ENCODE measurements at places on chromosomes 13 and 19.

DNA sequence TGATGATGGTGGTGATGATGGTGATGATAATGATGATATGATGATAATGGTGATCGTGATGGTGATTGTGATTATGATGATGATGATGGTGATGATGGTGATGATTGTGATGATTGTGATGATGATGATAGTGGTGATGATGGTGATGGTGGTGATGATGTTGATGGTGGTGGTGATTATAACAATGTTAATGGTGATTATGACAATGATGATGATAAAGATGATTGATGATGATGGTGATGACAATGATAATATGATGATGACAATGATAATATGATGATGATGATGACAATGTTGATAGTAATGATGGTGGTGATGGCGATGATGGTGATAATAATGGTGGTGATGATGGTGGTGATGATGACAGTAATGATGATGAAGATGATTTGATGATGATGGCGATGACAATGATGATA lies 34.1 kb upstream of the ZNF536 start:
- no peak for DNase-seq

DNA sequence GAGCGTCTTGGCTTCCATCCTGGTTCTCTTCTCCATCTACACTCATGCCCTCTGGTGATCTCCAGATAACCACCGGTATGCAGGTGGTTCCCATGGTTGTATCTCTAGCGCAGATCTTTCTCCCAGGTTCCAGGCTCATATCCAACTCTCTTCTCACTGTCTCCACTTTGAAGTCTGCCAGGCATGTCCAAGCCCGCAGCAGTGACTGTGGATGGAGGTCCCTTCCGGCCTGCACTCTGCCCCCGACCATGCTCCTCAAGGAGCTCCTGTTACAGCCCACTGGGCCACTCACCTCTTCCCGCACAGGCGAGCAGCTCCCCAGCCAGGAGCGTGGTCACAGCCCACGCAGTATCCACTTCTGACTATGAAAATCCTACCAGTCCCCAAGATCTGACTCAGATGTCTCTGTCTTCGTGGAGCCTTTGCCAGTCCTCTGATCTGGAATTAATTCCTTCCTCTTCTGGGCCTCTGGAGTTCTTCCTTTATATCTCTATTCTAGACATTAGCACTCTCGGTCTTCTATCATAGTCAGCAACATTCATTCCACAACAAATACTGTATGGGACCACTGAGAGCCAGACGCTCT lies 100.2 kb downstream of the TEX26 start:
- no peak for DNase-seq

DNA sequence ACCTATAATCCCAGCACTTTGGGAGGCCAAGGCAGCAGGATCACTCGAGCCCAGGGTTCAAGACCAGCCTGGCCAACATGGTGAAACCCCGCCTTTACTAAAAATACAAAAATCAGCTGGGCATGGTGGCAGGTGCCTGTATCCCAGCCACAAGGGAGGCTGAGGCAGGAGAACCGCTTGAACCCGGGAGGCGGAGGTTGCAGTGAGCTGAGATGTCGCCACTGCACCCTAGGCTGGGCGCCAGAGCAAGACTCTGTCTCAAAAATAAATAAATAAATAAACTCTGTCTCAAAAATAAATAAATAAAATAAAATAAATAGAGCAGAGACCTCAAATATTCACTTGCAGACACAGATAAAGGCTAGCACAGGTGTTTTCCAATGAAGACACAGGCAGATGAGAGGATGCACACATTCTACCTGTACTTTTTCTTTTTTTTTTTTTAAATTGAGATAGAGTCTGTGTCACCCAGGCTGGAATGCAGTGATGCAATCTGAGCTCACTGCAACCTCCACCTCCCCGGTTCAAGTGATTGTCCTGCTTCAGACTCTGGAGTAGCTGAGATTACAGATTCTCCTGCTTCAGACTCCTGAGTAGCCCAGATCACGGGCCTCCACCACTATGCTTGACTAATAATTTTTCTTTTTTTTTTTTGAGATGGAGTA lies 2.7 kb upstream of the RPS16 start:
- DNase-seq, result no peak

DNA sequence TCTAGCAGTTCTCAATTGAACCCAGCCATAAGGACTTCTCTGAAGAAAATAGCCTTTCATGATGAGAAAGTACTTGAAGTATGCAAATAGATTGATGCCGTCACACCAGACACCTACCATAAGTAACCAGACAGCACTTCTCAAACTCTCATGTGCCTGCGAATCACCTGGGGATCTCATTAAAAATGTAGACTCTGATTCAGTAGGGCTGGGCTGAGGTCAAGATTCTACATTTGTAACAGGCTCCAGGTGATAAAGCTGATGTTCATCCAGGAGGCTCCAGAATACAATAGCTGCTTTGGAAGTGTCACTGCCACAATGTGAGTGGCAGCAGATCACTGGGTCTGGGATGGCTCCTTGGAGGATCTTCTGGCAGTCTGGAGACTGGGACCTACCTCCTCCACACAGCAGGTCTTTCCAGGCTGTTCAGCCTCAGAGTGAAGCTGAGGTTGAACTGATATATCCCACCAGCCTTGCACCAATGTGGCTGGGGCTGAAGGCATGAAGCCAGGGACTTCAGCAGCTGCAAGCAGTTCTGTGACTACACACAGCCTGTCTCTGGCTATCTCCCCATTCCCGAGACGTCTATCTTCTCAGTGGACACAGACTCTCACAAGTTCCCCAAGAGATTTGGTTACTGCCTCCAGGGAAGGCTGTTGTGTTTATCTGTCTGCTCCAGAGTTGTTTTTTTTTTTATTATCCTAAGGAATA lies 9.1 kb downstream of the MBNL2 start:
- DNase-seq, result no peak

DNA sequence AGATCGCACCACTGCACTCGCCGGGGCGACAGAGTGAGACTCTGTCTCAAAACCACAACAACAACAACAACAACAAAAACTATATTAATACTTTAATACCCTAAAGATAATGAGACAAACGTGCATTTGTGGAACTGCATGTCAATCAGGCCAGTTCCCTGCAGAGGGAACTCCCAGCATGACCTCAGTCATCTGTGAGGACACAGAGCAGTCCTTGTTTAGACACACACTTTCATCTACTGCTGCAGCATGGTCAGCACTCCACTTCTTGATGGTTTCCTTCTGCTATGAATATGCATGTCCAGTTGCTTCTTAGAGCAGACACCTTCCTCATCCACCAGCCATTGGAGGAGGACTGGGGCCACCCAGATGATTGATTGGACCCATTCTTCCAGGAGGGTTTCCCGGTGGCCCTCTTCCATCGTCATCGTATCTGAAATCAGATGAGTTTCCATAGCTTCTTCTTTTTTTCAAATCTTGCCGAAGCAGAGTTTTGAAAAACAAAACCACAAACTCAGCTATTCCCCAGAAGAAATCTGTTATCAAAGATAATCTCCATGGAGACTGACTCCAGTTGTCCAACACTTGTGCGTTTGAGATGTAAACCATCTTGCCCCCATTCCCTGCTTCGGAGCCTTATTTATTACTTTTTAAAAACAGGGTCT lies 26.5 kb downstream of the ZNF607 start:
- DNase-seq, result no peak

DNA sequence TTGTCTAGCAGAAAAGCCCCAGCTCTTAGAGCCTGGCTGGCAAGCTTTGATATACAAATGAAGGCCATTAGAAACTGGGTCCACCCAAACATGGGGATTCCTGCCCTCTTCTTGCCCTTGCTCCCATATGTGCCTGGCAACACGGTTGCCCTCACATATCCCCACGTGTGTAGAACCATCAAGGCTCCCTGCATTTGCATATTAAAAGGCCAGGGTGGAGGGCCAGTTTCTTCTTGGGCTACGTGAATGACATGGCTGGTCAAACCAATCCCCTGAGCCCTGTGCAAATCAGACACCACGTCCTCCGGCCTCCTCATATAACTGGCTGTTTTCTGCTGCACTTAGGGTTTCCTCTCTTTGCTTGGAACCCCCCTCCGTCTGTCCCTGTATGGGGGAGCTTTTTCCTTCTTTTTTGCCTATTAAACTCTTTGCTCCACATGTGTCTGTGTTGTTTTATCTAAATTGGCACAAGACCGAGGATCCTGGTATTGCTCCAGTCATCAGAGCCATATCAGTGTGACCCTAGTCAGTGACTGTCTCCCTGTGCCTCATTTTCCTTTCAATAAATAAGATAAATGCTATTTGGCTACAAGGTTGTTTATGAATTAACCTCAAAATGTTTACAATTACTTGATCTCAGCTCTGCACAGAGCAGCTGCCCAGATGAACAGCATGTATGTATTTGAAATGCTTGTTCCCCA lies 30.3 kb upstream of the CEACAM1 start:
- DNase-seq, result no peak
